ENCODE measurements at places on chromosomes 7 and 10.

GRCh38 chr7:108094346-108094745, 35.8 kb downstream of the LAMB4 start:
- DNase-seq = no peak

- DNase-seq = no peak
These were observed 58.3 kb upstream of the HECW1 start for GRCh38 chr7:43054052-43054722.

DNA sequence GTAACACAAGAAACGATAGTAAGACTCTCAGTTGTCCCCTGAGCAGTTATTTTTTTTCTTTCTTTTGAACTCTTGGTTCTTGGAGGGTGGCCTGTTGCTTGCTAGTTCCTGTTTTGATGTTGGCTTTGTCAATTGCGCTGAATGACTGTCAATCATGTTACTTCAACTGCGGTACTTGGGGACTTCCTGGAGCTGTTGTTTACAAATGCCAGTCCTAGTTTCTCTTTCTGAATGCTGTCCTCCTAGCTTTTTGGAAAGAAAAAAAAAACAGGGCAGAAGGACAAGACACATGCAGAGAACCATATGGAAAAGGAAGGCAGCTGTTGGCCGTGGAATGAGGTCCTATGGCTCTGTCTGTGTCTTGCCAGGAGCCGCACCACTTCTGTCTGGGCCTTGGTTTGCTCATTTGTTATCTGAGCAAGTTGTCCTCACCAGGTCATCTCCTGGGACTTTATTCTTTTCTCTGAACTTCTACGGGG, 7.0 kb upstream of the PDCD4 start:
- DNase-seq = no peak

- DNase-seq = no peak
These were observed 60.0 kb downstream of the EVX1 start for GRCh38 chr7:27302590-27302989.

DNA sequence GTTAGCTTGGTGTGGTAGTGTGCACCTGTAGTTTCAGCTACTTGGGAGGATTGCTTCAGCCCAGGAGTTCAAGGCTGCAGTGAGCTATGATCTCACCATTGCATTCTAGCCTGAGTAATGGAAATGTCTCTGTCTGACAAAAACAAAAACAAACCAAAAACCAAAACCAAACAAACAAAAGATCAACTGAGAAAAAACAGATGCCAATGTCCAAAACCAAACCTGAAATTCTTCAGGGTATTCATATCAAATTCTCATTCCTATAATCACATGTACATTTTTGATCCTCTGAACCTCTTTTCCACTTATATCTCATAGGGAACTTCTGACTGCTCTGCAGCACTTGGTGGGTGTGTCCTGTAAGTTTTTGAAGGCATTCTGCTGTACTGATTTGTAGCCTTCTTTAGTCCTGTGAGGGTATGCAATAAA, 87.0 kb downstream of the CDK6 start:
- no peak for DNase-seq

DNA sequence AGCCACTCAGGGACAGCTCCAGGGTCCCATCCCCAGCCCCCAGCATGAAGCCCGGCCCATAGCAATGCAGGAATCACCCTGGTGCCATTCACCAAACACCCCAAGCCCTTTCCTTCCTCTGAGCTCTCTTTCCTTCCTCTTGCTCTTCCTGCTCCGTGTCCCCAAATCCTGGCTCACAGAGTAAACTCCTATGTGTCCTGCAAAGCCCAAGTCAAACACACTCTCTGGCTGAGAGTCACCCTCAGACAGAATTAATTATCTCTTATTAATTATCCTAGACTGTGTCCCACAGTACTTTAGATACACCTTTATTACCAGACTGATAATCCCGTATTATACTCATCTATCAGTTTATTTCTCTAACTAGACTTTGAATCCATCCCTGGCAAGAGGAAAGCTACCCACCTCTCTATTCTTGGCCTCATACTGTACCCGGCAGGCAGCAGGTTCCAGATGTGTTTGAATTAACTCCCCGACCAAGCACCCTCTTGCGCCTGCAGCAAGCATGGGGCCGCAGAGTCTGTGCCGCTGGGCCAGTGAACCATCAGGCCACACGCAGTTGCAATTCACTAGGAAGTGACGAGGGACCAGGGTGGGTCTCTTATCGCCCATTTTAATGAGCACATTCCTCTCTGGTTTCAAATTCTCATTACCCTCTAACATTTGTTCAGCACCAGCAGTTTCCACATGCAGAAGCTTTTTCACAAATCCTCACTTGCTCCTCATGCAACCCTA, 86.7 kb downstream of the PRKAG2 start:
- no peak for DNase-seq

- no peak for DNase-seq
These were observed 2.5 kb downstream of the LRCH4 start for GRCh38 chr7:100583132-100584053.

DNA sequence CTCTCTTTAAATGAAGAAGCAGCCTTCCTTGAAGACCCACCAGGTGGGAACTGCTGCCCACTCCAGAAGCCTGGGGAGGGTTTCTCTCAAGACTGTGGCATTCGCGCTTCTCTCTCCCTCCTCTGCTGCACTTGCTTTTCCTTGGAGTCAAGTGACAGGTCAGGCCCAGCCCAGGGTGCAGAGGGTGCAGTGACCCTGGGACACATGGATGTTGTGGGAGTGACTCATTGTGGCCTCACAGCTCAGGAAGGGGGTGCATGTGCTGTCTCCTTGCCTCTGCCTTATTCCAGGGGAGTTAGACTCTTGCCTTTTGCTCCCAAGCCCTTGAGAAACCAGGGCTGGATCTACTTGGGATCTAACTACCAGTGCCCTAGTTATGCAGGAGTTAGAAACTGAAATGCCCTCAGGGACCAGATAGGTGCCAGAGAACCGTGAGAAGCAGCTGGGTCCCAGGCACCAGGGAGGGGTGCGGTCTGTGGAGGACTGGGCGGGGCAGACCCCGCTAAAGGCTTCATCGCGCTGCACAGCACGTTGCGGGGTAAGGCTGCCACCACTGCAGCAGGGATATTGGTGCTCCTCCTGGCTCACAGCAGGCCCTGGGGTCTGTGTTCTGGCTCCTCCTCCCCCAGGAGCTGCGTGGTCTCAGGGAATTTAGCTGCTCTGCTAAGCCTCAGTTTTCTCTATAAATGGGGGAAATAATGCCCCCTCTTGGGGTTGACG, 11.4 kb downstream of the FAM241B start:
- DNase-seq = no peak

DNA sequence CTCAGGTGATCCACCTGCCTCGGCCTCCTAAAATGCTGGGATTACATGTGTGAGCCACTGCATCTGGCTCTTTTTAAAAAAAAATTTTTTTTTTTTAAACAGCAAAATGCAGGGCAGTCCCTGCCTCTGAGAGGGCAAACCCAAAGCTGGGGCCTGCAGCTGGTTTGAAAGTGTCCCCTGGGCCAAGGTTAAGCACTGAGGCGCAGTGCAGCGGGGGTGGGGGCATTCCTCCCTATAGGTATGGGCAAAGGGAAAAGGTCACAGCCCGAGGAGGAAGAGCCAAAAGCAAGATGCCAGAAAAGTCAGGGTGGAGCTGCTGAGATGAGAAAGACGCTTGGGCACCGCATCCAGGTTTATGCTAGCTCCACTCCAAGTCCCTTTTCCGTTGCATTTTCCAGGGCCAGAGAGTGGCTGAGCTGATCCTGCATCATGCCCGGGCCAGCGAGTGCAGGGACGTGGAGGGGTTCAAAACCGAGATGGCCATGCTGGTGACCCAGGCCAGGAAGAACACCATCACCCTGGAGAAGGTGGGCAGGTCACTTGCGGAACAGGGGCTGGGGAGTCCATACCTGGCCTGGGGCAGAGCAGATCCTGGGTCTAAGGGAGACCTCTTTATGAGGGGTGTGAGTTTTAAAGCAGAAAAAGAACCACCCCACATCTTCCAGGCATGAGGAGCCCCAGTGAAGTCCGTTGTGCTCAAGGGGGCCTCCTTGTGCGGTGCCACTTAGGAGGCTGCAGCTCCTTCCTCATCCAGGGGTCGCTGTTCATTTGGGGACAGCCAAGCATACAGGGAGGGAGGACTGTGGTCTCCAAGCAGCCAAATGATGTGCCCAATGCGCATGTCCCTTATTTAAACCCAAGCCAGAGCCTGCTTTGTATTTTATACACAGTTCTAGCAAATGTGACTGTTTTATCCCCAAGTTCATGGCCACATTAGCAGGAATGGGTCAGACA, 7.0 kb upstream of the NDUFB2 start:
- DNase-seq = no peak
